ENCODE measurements at places on chromosomes 6 and 20. TPM values are rescaled to one million over a fixed set of nuclear protein-coding genes. Genes with fewer than 3 reads are reported as not detected.

- no peak for DNase-seq
Observed at GRCh38 chr20:11700831-11701230, 216.9 kb upstream of the BTBD3 start.

DNA sequence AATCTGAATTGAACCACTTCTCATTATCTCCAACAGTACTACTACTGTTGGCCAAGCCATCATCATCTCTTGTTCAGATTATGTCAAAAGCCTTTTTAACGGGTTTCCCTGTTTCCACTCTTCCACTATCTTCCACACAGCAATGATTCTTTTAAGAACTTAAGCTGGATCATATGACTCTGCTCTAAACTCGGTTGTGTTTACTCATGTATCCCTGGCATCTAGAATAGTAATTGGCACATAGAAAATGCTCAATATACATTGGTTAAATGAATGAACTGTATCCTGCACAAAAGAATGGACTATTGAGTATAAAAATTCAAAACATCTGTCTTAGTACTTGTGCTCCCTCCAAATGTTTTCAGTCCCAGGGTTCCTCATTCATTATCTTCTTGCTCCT, 2.8 kb upstream of the COX7A2 start:
- no peak for DNase-seq

DNA sequence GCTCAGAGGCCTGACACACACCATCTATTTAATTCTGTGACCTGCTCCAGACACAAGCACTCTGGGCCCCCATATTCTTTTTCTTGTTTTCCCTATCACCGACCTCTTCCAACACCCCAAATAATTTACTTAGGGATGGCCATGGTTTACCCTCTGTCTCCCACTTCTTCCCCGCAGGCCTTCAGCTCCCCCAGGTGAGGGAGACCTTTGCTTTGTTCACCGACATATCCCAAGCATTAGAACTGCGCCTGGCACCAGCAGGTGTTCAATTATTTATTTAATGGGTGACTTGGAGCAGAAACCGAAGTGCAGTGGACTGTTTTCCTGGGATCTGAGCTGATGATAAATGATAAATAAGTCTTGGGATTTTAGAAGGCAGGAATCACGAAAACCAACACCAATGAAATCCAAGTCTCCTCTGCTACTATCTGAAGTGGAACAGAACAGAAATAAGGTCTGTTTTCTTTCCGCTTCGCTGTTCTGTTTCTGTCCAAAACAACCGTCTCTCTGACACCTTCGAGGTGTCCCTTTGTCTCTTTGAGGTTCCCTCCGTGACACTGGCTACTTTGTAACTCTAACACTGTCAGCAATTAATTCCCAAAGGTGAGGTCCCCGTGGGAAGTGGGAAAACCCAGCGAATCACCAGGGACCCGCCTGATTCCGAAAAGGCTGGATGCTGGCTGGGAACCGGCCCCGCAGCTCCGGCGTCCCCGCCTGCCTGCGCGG, 1.1 kb upstream of the RIN2 start:
- no peak for DNase-seq

DNA sequence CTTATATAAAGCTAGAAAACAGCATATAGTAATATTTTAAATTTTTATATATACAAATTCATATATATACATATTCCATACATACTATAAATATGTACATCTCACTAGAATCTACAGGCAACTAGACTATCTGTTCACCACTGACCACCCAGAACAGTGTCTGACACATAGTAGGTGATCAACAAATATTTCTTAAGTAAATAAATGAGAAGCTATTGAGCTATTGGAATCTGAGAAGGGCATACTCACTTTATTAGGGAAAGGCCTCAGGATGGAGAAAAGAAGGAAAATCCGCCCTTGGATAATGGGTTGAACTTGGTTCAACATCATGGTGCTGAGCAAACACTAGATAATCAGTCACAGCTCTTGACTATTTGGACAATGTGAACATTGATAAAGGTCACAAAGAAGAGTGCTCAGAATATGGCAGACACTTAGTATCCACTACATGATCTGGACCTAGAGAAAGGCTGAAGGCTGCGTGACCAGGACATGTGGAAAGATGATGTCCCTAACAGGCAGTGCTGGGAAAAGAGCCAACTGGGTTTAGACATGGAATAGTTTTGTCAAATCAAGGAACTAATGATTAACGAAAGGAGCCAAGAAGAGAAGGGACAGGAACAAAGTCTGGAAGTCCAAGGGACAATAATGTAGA, 186.1 kb downstream of the TASP1 start:
- DNase-seq: no peak

DNA sequence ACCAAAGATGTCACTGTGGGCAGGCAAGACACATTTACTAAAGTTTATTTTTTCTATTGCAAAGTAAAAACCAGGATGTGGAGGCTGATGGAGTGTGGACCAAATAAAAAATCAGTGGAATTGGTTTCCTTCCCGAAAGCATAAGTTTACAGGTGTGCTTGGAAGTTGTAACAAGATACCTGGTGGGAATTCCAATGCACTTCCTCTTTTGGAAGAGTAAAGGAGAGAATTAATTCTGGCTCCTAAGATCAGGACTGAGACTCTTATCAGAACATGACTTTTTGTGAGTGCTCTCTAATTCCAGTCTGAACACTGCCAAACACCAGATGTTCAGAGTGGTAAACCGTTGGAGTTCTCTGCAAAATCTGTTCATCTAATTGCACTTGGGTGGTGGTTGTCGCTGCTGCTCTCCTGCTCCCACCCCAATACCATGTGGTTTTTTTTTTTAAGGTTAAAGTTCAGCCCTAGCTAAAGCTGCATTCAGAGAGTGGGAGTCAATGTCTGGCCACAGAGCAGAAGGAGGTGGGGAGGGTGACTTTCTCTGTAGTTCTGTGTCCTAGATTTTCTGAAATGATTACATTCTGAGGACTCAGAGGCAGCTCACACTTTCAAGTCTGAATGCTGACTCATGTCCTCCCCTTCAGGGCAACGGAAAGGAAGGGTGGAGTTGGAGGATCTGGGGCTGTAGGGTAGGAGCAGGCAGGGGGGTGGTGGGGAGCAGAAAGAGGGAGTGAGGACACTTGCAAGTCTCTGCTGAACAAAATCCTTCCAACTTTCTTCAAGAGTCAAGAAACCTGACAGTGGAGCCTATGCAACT, 275.8 kb upstream of the PRDM1 start:
- no peak for DNase-seq

GRCh38 chr6:148407372-148407771, 64.7 kb downstream of the SASH1 start:
- no peak for DNase-seq

GRCh38 chr20:51666126-51666525, 102.1 kb downstream of the ATP9A start:
- DNase-seq: no peak

DNA sequence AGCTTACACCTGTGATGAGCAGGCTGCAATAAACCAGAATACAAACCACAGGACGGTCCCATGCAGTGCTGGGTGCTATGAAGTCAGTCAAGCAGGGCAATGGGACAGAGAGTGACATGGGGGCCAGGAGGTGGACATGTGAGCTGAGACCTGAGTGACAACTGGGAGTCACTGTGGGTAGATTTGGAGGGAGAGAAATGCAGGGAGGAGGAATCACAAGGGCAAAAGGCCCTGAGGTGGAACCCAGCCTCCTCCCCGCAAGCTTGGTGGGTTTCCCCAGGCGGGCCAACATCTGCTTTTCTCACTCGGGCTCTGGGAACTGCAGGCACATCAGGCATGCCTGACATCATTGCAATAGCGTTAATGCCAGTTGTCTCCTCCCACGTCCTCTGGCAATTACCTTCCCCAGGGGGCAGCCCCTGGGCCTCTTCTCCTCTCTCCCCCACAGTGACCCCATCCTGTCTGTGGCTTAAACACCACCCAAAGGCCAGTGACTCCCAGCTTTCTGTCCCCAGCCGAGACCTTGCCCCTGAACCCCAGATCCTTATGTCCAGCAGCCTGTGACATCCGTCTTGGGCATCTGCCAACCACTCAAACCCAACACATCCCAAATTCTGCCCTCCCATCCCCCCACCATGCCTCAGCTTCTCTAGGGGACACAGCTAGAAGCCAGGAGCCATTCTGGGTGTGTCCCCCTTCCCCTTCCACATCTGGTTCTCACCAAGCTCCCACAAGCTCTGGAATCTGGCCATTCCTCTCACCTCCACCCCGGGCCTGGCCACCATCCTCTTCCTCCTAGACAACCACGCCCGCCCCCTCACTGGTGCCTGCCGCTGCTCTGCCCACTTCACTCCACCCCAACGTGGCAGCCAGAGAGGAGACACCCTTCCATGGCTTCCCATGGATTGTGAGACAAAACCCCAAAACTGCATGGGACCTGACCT, 28.2 kb downstream of the PDRG1 start:
- no peak for DNase-seq

- DNase-seq: no peak
Observed at GRCh38 chr20:37669062-37669772, 24.6 kb upstream of the CTNNBL1 start.

DNA sequence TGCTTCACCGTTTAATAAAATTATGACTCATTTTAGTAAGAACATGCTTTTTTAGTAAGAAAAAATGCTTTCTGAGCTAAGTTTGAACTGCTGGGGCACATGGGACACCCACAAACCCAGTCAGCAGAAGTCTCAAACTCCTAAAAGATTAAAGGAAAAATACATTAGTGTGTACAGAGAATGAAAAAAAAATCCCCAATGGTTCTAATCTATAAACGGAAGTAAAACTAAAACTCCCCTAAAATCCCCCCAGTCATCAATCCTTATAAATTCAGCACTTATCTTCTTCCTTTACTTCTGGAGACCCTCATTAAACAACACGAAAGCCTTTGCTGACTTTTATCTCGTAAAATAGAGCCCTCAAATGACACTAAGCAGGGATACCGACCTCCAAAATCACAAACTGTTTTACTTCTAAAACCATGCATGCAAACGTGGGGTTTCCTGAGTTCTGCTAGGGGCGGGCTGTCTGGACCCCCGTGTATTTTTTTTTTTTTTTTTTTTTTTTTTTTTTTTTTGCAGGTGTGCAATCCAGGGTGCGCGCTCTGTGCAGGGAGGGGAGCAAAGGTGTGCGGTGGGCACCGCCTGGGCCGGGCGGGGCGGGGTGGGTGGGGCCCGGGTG, 1.1 kb upstream of the MYB start:
- DNase-seq: no peak

DNA sequence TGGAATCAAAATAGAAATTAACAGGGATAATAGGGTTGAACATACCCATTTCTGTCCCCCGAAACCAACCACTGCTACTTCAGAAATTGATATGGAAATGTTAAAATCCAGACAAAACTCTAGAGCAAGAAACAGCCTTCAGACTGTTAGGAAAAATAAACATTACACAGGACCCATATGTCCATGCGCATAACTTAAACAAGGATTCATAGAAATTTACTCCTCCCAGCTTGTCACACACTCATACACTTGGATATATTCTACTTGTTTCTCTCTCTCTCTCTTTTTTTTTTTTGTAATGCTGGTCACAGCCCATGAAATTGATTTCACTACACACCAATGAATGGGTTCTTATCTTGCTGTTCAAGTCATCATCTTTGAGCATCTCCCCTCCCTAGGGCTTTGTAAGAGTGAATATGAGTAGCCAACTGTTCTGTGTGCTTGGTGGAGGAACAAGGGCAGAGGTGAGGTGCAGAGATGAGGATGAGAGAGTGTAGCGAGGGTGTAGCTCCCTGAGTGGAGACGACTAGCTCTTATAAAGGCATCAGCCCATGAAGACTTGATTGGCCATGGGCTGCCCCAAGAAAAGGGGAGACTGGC, 61.8 kb upstream of the MLN start:
- no peak for DNase-seq

GRCh38 chr6:145729887-145730286, 5.4 kb downstream of the EPM2A start:
- DNase-seq: no peak

GRCh38 chr6:117449549-117450439, 24.1 kb upstream of the ROS1 start:
- DNase-seq: peak; percentile 31

- DNase-seq: no peak
Observed at GRCh38 chr6:33727126-33727525, 15.6 kb upstream of the UQCC2 start.

TMC2 gene
- total RNA-seq: 0.23 TPM

MCHR2 gene
- total RNA-seq: not detected

RAET1L gene
- total RNA-seq: not detected
